Aorta (tissue), 5 donors: ENCODE measurements at places on chromosomes 7 and 10. TPM values are rescaled to one million over a fixed set of nuclear protein-coding genes. Genes with fewer than 3 reads are reported as not detected.

Gene KAZALD1
- 17.6 TPM for total RNA-seq

Gene TMEM229A
- total RNA-seq: not detected

Gene CYP3A4
- total RNA-seq: not detected

Gene TMEM176A
- total RNA-seq: 30.7 TPM

Gene BAMBI
- total RNA-seq: 34.5 TPM

Gene ANKRD30A
- not detected for total RNA-seq

Gene MKX
- total RNA-seq: 6.6 TPM

Gene ACSL5
- 13.4 TPM for total RNA-seq

Gene ABCB4
- total RNA-seq: 3.1 TPM

Gene SH2D4B
- 0.27 TPM for total RNA-seq

Gene ATG9B
- total RNA-seq: not detected

Gene RELN
- total RNA-seq: 1.4 TPM

Gene PON3
- 5.5 TPM for total RNA-seq

Gene CYP2C19
- not detected for total RNA-seq

Gene FGFR2
- total RNA-seq: 5.8 TPM

Gene NET1
- total RNA-seq: 266 TPM

Gene CLDN3
- total RNA-seq: not detected

Gene TMEM140
- total RNA-seq: 12.0 TPM

Gene DMBT1
- total RNA-seq: 0.10 TPM

Gene PHYHIPL
- 0.19 TPM for total RNA-seq

Gene TMEM213
- total RNA-seq: not detected

Gene SYNPO2L
- total RNA-seq: 0.13 TPM

Gene NACAD
- total RNA-seq: 10.0 TPM

Gene TSPAN14
- total RNA-seq: 61.5 TPM

Gene EPHB4
- 44.8 TPM for total RNA-seq

Gene ACSM6
- not detected for total RNA-seq

Gene DNAJB12
- total RNA-seq: 34.7 TPM

Gene LUC7L2
- total RNA-seq: 103 TPM

Gene CHAT
- total RNA-seq: not detected

Gene SORCS3
- not detected for total RNA-seq

Gene GATAD1
- 34.3 TPM for total RNA-seq

Gene LFNG
- total RNA-seq: 30.6 TPM

Gene TUBAL3
- total RNA-seq: not detected

Gene LEP
- 0.45 TPM for total RNA-seq

Gene CTAGE15
- not detected for total RNA-seq

Gene TEX47
- not detected for total RNA-seq

Gene NEBL
- total RNA-seq: 4.3 TPM

Gene ASIC3
- total RNA-seq: 2.9 TPM
